ENCODE measurements at places on chromosomes 12 and 14. TPM values are rescaled to one million over a fixed set of nuclear protein-coding genes. Genes with fewer than 3 reads are reported as not detected.

PAWR gene
- 18.3 TPM for total RNA-seq

MAPK1IP1L gene
- total RNA-seq: 19.7 TPM

ADSS1 gene
- total RNA-seq: 2.6 TPM

HOXC9 gene
- total RNA-seq: not detected

PRH2 gene
- 0.50 TPM for total RNA-seq

LBHD2 gene
- not detected for total RNA-seq

ORAI1 gene
- 8.5 TPM for total RNA-seq

SLC7A8 gene
- 21.5 TPM for total RNA-seq

NXPH4 gene
- total RNA-seq: 4.0 TPM

TSPAN19 gene
- 0.25 TPM for total RNA-seq

KSR2 gene
- not detected for total RNA-seq

LRRIQ1 gene
- total RNA-seq: 0.62 TPM

TGFB3 gene
- 8.0 TPM for total RNA-seq

All from uterine smooth muscle cell (primary cell).